ENCODE measurements at places on chromosomes 3 and 15.
A peak's percentile ranks its signal among the peaks of the same experiment; 100 is the strongest.

GRCh38 chr3:178388473-178388872, 147.8 kb upstream of the KCNMB2 start:
- DNase-seq: no peak
- H3K27me3 ChIP-seq: no peaks in the 10 kb centered on the region
- H3K36me3 ChIP-seq: no peaks in the 10 kb centered on the region
- H3K27ac ChIP-seq: no peak overlapping the region
- no peak overlapping the region for H3K4me3 ChIP-seq
- peaks cover 17% of the 10 kb centered on the region for H3K4me1 ChIP-seq

DNA sequence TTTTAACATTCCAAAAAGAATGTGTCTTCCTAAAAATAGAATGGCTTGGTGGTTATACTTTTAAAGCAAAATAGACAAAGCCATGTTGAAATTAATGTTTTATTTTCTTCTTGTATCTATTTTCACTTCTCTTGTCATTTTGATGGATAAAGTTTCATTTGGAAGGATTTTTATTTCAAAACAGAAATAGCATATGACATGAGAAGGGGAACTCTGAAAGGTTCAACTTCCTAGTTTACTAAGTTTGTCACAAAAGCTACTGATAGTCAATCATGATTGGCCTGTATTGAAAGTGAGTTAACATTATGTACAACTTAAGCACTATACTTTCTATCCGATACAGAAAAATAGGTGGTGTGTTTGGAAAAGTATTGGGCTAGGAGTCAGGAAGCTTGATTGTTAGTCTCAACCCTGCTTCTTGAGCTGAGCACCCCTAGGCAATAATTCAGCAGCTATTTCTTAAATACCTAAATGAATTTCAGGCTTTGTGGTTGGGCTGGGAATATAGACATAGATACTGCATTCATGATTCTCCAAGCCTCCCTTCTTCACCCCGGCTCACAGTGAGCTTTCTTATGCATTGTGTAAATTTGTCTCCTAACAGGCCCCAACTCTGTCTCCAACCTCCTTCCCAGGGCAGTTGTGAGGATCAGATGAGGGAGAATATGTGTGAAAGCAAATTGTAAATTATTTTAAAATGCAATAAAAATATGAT, 46.9 kb upstream of the CSPG4 start:
- H3K4me3 ChIP-seq: peak overlapping the region; percentile 40
- H3K27ac ChIP-seq: peak overlapping the region; percentile 65
- DNase-seq: no peak
- H3K27me3 ChIP-seq: no peaks in the 10 kb centered on the region
- no peaks in the 10 kb centered on the region for H3K36me3 ChIP-seq

DNA sequence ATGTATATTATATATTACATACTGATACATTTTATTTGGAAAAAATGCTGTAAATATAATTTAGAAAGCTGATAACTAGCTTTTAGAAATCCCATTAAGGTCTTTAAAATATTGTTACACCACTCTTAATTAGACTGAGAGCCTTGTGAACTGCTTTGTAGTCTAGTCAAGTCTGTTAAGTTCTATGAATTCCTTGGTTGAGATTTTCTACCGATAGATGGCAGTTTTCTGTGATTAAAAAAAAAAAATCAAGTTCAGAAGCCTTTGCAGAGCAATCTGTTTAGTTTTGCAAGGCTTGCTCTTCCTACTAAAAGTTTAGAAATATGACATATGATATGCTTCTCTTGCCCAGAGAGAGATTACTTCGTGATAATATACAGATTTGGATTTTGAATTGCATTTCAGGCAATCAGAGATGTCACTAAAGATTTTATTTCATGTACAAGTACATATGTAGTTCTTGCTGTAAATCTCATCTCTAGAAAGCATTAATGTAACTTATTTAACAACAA, 60.4 kb upstream of the SLITRK3 start:
- H3K4me3 ChIP-seq: no peak overlapping the region
- H3K27ac ChIP-seq: no peak overlapping the region
- H3K4me1 ChIP-seq: peaks cover 2% of the 10 kb centered on the region
- H3K27me3 ChIP-seq: no peaks in the 10 kb centered on the region
- DNase-seq: no peak
- no peaks in the 10 kb centered on the region for H3K36me3 ChIP-seq

DNA sequence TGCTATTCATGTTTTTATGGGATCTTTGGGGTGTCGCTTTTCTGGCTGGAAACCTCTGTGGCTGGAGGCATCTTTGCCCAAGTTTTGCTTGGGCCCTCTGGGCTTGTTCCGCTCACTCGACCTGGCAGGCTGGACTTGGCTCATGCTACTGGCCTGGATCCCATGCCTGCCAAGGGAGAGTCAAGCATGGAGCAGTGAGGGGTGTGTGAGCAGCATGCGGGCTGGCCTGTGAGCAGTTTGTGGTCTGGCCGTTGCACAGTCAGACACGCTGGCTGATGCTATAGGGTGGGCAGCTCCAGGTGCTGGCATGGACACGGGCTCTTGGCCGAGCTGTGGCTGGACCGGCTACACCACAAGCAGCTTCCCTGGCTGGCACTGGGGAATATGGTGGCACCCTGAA, 491.1 kb downstream of the AGBL1 start:
- H3K27me3 ChIP-seq: peaks cover 3% of the 10 kb centered on the region
- H3K4me3 ChIP-seq: no peak overlapping the region
- no peak overlapping the region for H3K27ac ChIP-seq
- no peaks in the 10 kb centered on the region for H3K36me3 ChIP-seq
- no peak for DNase-seq

DNA sequence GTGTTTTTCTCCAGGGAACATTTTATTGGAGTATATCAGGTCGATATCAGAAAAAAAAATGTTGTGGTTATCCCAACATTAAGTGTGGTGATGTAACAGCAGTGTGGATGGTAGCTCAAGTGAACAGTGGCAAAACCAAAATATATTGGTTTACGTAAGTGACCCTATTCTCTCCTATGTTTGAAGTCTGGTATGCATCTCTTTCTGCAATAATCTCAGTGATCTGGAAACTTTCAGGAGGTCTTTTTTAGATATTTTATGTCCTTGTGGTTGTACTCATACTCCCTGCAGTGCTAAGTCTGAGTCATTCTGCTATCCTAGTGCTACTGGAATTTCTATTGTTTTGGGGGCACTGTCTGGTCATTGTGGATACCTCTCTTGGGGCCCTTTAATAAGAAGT, 137.9 kb downstream of the SNRPN start:
- no peak overlapping the region for H3K27ac ChIP-seq
- H3K36me3 ChIP-seq: peaks cover 38% of the 10 kb centered on the region
- no peak for DNase-seq
- H3K4me3 ChIP-seq: no peak overlapping the region
- H3K27me3 ChIP-seq: no peaks in the 10 kb centered on the region

GRCh38 chr15:60507596-60508424, 28.9 kb upstream of the ICE2 start:
- H3K4me1 ChIP-seq: no peaks in the 10 kb centered on the region
- no peaks in the 10 kb centered on the region for H3K27me3 ChIP-seq
- H3K27ac ChIP-seq: no peak overlapping the region
- no peak overlapping the region for H3K4me3 ChIP-seq
- peak; percentile 27 for DNase-seq

- DNase-seq: no peak
- no peaks in the 10 kb centered on the region for H3K27me3 ChIP-seq
- no peaks in the 10 kb centered on the region for H3K4me1 ChIP-seq
- no peaks in the 10 kb centered on the region for H3K36me3 ChIP-seq
- no peak overlapping the region for H3K4me3 ChIP-seq
These were observed 46.3 kb upstream of the FLNB start for GRCh38 chr3:57961828-57962447.

DNA sequence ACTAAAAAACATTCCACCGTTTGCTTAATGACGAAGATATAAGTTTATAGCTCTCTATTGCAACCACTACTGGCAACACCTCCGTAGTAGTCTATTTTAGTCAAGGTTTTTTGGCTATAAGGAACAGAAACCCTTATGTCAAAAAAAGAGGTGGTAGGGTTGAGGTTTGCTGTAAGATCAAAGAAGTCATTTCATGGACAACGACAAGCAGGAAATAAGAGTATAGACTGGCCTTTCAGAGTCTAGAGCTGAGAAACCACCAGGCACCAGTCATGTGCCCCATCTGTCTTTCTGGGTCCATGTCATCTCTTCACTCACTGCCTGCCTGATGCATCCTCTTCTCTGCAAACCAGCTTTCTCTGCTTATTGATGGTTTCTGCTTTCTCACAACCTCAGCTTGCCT, 42.7 kb downstream of the THBS1 start:
- H3K27ac ChIP-seq: no peak overlapping the region
- DNase-seq: no peak
- peaks cover 7% of the 10 kb centered on the region for H3K4me1 ChIP-seq
- no peaks in the 10 kb centered on the region for H3K36me3 ChIP-seq

GRCh38 chr3:109643590-109643989, 306.2 kb upstream of the DPPA4 start:
- H3K4me1 ChIP-seq: peaks cover 2% of the 10 kb centered on the region
- no peaks in the 10 kb centered on the region for H3K27me3 ChIP-seq
- no peaks in the 10 kb centered on the region for H3K36me3 ChIP-seq
- DNase-seq: no peak

GRCh38 chr3:1962396-1963088, 136.1 kb upstream of the CNTN4 start:
- DNase-seq: no peak
- H3K27ac ChIP-seq: no peak overlapping the region
- H3K36me3 ChIP-seq: no peaks in the 10 kb centered on the region
- no peak overlapping the region for H3K4me3 ChIP-seq

- H3K4me1 ChIP-seq: peaks cover 6% of the 10 kb centered on the region
- H3K36me3 ChIP-seq: no peaks in the 10 kb centered on the region
- no peaks in the 10 kb centered on the region for H3K27me3 ChIP-seq
- H3K4me3 ChIP-seq: no peak overlapping the region
These were observed 31.2 kb upstream of the RARRES1 start for GRCh38 chr3:158763421-158763820.

- H3K27me3 ChIP-seq: no peaks in the 10 kb centered on the region
- no peak overlapping the region for H3K27ac ChIP-seq
- DNase-seq: no peak
- H3K4me1 ChIP-seq: no peaks in the 10 kb centered on the region
- no peak overlapping the region for H3K4me3 ChIP-seq
These were observed 443.3 kb upstream of the TPRG1 start for GRCh38 chr3:188728371-188728896.

DNA sequence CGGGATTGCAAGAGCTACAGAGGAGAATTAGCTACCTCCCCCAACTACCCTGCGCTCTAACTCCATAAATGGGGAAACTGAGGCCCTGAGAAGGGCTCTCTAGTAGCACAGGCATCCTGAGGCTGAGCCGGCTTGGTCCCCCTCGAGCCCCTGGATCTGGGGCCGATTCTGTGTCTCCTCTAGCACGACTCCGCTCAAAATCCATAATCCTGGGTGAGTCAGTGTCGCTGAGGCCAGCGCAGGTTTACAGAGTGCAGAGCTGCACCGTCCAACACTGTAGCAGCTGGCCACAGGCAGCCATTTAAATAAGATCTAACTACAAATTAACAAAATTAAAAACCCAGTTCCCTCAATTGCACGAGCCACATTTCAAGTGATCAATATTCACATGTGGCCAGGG, 10.8 kb downstream of the GATA2 start:
- peaks cover 15% of the 10 kb centered on the region for H3K4me1 ChIP-seq
- H3K27me3 ChIP-seq: peaks cover 91% of the 10 kb centered on the region
- no peaks in the 10 kb centered on the region for H3K36me3 ChIP-seq
- H3K4me3 ChIP-seq: no peak overlapping the region

- no peak for DNase-seq
- no peak overlapping the region for H3K4me3 ChIP-seq
- H3K27ac ChIP-seq: no peak overlapping the region
- H3K4me1 ChIP-seq: no peaks in the 10 kb centered on the region
These were observed 225.7 kb downstream of the MEX3B start for GRCh38 chr15:81819924-81820635.

GRCh38 chr15:85499371-85499887, 119.0 kb downstream of the AKAP13 start:
- H3K4me3 ChIP-seq: no peak overlapping the region
- H3K36me3 ChIP-seq: no peaks in the 10 kb centered on the region
- DNase-seq: no peak
- no peak overlapping the region for H3K27ac ChIP-seq
- peaks cover 40% of the 10 kb centered on the region for H3K4me1 ChIP-seq
- no peaks in the 10 kb centered on the region for H3K27me3 ChIP-seq

- H3K4me3 ChIP-seq: no peak overlapping the region
- no peaks in the 10 kb centered on the region for H3K27me3 ChIP-seq
- H3K36me3 ChIP-seq: peaks cover 4% of the 10 kb centered on the region
- no peaks in the 10 kb centered on the region for H3K4me1 ChIP-seq
- DNase-seq: no peak
These were observed 44.0 kb downstream of the XXYLT1 start for GRCh38 chr3:195226900-195227447.

DNA sequence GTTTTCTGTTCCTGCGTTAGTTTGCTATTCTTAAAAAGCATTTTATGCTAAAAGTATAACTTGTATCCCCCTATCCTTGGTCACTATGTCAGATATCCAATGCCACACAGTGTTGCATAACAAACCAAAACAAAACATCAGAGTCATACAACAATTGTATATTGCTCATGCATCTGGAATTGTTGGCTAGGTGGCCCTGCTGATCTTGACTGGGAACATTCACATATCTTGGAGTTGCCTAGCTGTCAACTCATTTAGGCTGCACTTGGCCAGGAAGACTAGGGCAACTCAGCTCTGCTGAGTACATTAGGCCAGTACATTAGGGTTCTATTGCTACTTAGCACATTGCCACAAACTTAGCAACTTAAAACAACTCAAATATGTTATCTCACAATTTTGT, 706.5 kb upstream of the UBE2E2 start:
- no peak overlapping the region for H3K4me3 ChIP-seq
- peaks cover 8% of the 10 kb centered on the region for H3K4me1 ChIP-seq
- no peak overlapping the region for H3K27ac ChIP-seq
- no peak for DNase-seq

GRCh38 chr3:47261301-47261700, 21.3 kb downstream of the KIF9 start:
- H3K4me3 ChIP-seq: no peak overlapping the region
- H3K27ac ChIP-seq: no peak overlapping the region
- no peaks in the 10 kb centered on the region for H3K27me3 ChIP-seq

DNA sequence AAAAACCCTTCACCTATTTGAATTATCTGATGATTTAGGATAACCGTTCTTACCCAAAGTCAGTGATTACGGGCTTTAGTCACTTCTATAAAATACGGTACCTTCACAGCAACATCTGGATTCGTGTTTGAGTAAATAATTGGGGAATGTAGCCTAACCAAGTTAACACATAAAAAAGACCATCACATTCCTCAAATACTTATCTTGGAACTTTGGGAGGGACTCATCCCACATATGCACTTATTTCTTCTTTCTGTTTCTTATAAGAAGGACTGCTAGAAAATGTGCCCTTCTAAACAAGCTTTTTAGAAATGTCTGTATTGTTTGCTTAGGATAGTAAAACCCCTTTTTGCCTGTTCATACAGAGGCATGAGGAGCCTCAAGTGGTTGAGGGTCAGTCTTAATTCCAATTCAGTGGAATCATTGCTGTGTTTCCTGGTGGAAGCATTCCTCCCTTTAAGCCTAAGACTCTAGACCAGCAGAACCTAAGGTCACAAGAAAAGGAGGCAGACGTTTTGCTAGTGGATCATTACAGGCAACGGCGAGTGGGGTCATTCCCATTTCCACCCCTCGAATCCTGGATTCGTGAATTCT, 67.5 kb downstream of the TMEM44 start:
- no peaks in the 10 kb centered on the region for H3K27me3 ChIP-seq
- no peak for DNase-seq
- no peaks in the 10 kb centered on the region for H3K36me3 ChIP-seq
- peaks cover 10% of the 10 kb centered on the region for H3K4me1 ChIP-seq
- no peak overlapping the region for H3K27ac ChIP-seq

Measured in progenitor cell of endocrine pancreas (in vitro differentiated cells).